ENCODE measurements at places on chromosomes 16 and 17. TPM values are rescaled to one million over a fixed set of nuclear protein-coding genes. Genes with fewer than 3 reads are reported as not detected.

The EFCAB5 gene
- not detected for total RNA-seq

The AGRP gene
- not detected for total RNA-seq

The MNT gene
- total RNA-seq = 10.8 TPM

The SCGB1C2 gene
- not detected for total RNA-seq

The DNAAF8 gene
- total RNA-seq = 0.44 TPM

The LGALS9B gene
- not detected for total RNA-seq

The TMEM132E gene
- 0.22 TPM for total RNA-seq

The PKMYT1 gene
- total RNA-seq = not detected

The NFATC3 gene
- total RNA-seq = 39.9 TPM

The OTOP3 gene
- total RNA-seq = not detected

The MT1E gene
- total RNA-seq = 211 TPM

The NFAT5 gene
- total RNA-seq = 54.6 TPM

The PSMD11 gene
- total RNA-seq = 56.9 TPM

The OR1F1 gene
- not detected for total RNA-seq
